Astrocyte of the spinal cord (primary cell): ENCODE measurements at places on chromosomes 11 and 22.

DNA sequence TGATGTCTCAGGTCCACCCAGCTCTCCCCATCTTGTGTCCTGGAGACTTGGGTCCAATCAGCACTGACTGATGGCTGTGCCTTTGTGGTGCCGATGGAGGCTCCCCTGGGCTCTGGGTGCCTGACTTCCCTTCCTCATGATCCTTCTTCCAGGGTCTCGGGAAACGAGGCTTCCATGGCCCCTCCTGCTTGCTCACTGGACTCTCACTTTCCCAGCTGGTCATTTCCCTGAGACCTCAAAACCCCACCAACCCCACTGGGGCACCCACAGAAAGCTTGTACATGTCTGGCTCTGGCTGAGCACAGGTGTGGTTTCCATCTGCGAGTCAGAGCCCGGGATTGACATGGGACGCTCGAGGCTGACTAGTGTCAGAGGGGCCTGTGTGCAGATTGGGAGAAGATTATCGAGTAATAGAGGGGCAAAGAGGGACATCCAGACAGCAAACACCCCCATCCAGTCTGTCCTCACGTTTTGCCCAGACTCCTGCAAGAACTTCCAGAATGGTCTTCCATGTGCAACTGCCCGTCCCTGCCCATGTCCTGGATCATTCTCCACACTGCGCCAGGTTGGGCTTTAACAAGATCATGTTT, 15.1 kb downstream of the APOL1 start:
- DNase-seq = no peak

DNA sequence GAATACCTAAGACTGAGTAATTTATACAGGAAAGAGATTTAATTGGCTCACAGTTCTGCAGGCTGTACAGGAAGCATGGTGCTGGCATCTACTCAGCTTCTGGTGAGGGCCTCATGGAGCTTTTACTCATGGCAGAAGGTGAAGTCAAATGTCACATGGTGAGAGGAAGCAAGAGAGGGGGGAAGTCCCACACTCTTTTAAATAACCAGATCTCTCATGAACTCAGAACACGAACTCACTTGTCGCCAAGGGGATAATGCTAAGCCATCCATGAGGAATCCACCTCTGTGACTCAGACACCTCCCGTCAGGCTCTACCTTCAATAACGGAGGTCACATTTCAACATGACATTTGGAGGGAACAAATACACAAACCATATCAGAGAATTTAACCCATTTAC, 42.2 kb downstream of the BIRC2 start:
- no peak for DNase-seq

DNA sequence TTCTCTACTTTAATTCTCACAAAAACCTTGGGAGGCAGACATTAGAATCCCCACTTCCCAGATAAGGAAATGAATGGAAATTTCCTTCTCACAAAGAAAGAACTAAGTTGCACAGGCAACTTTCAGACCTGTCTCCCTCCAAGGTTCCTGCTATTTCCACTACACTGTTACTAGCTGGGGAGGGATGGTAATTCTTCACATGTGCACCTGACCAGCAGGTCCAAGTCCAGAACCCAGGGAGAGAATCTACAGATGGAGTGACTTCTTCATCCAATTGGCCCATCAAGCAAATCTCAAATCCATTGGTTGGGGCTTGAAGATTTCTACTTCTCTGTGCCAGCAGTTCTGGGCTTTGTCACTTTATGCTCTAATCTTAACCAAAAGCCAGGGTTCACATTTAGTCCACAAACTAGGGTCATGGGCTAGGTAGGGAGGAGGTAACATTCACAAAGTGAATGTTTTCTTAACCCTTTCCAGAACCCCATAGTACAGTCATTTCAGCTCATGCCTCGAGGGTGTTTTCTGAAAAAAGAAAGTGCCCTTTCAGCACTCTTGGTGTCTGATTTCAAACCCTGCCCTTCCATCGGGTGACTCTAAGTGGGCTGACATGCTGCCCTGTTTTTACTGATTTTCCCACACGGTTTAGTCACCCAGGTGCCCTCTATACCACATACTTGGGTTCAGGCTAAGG, 2.7 kb downstream of the POU2AF1 start:
- DNase-seq = no peak

DNA sequence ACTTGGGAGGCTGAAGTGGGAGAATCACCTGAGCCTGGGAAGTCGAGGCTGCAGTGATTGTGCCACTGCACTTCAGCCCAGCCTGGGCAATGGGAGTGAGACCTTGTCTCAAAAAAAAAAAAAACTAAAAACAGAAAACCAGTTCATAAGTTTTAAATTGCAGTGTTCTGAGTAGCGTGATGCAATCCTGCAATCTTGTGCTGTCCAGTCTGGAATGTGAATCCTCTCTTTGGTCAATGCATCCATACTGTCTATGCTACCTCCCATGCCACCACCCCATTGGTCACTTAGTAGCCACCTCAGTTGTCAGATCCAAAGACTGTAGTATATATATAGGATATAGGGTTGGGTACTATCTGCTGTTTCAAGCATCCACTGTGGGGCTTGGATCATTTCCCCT, 11.1 kb downstream of the YAP1 start:
- no peak for DNase-seq

- no peak for DNase-seq
Observed at GRCh38 chr11:78982473-78982872, 407.8 kb upstream of the NARS2 start.
